SK-N-SH (cell line): ENCODE measurements at places on chromosomes 12 and 14. TPM values are rescaled to one million over a fixed set of nuclear protein-coding genes. Genes with fewer than 3 reads are reported as not detected.

GRCh38 chr12:6547987-6548386 lies 7.9 kb downstream of the IFFO1 start:
- peaks cover 12% of the 10 kb centered on the region for H3K36me3 ChIP-seq
- H3K4me1 ChIP-seq = peaks cover 60% of the 10 kb centered on the region
- H3K27me3 ChIP-seq = no peaks in the 10 kb centered on the region
- DNase-seq = no peak

RTL1 gene
- polyA plus RNA-seq = 0.05 and 0.07 TPM in 2 replicates

GRCh38 chr14:70289138-70289537 lies 70.3 kb downstream of the COX16 start:
- no peak for DNase-seq
- H3K4me3 ChIP-seq = no peak overlapping the region
- no peaks in the 10 kb centered on the region for H3K36me3 ChIP-seq
- H3K4me1 ChIP-seq = no peaks in the 10 kb centered on the region
- H3K27me3 ChIP-seq = no peaks in the 10 kb centered on the region

SPTLC2 gene
- 10.2 and 14.4 TPM in 2 replicates for polyA plus RNA-seq

SMAGP gene
- 22.6 and 26.3 TPM in 2 replicates for polyA plus RNA-seq

LRP1-AS gene
- not detected in 2 replicates for polyA plus RNA-seq

- DNase-seq = no peak
- H3K4me3 ChIP-seq = no peak overlapping the region
- no peak overlapping the region for H3K27ac ChIP-seq
- H3K4me1 ChIP-seq = peaks cover 9% of the 10 kb centered on the region
- H3K36me3 ChIP-seq = peaks cover 81% of the 10 kb centered on the region
Observed at GRCh38 chr12:104991565-104992128, 5.5 kb downstream of the NOPCHAP1 start.

CD63 gene
- polyA plus RNA-seq = 1,022 and 1,465 TPM in 2 replicates

GRCh38 chr14:54682578-54682977 lies 115.7 kb downstream of the SAMD4A start:
- no peak overlapping the region for H3K27ac ChIP-seq
- H3K4me1 ChIP-seq = peaks cover 38% of the 10 kb centered on the region
- no peaks in the 10 kb centered on the region for H3K27me3 ChIP-seq
- no peaks in the 10 kb centered on the region for H3K36me3 ChIP-seq

DNA sequence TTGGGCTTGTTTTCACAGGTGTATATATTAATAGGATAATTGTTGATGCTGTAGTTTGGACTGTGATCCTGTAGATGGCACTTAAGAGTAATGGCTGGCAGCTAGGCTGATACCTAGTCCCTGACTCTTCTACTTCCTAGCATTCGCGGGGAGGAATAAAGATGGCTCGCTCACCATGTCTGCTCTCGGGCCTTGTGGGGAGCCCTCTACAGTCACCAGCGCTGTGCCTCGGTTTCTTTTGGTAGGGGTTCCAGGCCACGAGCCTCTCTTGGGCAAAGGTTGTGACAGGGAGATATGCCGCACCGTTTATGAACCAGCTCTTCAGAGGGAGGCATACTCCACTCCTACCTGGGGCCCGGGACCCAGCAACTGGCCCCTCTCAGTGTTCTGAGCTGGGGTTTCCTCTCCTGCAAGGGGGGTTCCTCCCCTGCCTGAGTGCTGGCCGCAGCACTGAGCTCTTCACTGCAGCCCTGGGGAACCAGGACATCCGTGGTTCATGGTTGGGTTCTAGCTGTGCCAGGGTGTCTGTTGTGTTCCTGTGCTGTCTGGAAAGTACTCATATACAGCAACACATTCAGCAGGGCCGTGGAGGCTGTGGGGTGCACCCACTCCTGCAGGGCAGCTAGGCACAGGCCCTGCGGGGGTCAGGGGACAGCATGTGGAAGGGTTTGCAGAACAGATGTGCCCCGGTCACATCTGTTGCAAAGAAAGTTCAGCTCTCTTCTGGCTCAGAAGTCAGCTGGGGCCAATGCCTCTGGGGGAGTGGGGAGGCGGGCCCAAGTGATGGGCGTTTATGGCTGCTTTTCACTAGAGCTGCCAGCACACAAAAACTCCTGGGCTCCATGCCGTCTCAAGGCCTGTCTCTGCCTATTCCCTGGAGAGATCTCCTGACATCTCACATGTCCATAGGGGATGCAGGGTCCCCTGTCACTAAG lies 147.9 kb downstream of the PPFIA2 start:
- H3K27me3 ChIP-seq = no peaks in the 10 kb centered on the region
- no peaks in the 10 kb centered on the region; the same call in 1 of the 2 replicates for H3K4me1 ChIP-seq
- H3K27ac ChIP-seq = no peak overlapping the region

CCDC175 gene
- polyA plus RNA-seq = not detected in 2 replicates

DNA sequence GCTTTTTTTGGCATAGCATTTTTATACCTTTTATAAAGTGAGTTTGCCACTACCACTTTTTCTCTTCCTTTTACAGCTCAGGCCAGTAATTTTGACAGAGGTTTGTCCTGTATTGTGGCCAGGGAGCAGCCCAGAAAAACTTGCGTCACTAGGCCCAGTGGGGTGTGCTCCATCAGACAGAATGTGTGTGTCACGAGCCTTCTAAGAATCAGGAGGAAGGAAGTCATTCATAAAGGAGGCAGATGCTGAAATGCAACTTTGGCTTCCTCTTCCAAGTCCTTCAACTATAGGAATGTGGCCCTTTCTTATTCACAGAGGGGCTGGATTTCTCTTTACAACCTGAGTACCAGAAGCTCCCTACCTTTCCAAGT lies 10.1 kb upstream of the RAB35 start:
- no peaks in the 10 kb centered on the region for H3K4me1 ChIP-seq
- peaks cover 52% of the 10 kb centered on the region for H3K36me3 ChIP-seq
- peak overlapping the region; percentile 23 for H3K27ac ChIP-seq
- no peak for DNase-seq
- no peaks in the 10 kb centered on the region for H3K27me3 ChIP-seq

DNA sequence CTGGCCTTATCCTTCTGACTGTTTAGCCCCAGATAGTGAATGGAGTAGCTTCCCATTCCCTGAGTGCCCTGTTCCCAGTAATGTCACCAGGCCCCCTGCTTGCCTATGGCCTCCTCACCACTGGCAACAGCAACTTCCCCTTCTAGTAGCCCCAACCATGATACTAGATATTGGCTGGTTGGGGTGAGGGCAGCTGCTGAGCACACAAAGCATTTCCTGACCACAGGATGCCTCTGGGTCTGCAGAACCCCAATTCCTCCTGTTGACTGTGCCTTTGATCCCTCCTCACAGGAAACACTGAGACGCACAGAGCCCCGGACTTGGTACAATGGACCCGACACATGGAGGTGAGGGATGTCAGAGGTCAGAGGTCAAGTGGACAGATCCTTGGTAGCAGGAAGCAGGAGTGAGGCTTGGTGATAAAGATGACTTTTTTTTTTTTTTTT lies 597 bp downstream of the SOAT2 start:
- H3K36me3 ChIP-seq = peaks cover 8% of the 10 kb centered on the region; the same call in 1 of the 2 replicates
- H3K27me3 ChIP-seq = no peaks in the 10 kb centered on the region
- no peak overlapping the region for H3K27ac ChIP-seq

DNA sequence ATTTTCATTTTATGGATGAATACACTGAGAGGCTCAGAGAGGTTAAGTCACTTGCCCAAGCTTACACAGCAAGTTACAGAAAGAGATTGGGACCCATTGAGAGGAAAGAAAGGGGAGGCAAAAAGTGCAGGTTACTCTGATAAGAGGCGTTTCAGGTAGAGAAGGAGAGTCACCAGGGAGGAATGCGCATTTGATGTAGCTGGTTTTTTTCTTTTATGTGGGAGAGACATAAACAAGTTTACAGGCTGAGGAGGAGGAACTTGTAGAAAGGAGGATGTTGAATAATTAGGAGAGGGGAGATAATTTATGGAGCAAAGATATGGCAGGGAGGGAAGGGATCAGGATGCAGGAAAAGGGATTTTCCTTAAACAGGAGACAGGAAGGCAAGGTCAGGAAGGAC lies 297.0 kb downstream of the PCNX1 start:
- no peak for DNase-seq
- no peak overlapping the region for H3K4me3 ChIP-seq
- no peak overlapping the region for H3K27ac ChIP-seq
- no peaks in the 10 kb centered on the region for H3K27me3 ChIP-seq
- H3K4me1 ChIP-seq = no peaks in the 10 kb centered on the region

DNA sequence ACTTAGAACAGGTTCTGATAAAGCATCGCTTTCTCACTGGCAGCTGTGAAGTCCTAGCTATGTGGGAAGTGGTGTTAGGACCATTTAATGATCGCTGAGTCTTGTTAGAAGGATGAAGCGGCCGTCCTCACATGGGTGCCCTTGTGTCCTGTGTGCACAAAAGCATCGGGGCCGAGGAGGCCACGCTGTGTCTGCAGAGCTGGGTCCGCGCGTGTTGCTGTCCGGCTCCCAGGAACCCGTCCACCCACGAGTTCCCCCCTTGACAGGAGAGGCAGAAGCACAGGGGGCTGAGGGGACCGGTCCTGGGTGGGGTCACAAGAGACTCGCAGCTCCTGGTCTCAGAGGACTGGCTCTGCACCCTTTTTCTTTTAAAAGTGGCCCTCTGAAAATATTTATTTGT lies 90.4 kb downstream of the ADGRD1 start:
- no peak for DNase-seq
- no peak overlapping the region for H3K27ac ChIP-seq

IFI27L1 gene
- 35.3 and 41.1 TPM in 2 replicates for polyA plus RNA-seq

SERPINA9 gene
- polyA plus RNA-seq = not detected in 2 replicates

DNA sequence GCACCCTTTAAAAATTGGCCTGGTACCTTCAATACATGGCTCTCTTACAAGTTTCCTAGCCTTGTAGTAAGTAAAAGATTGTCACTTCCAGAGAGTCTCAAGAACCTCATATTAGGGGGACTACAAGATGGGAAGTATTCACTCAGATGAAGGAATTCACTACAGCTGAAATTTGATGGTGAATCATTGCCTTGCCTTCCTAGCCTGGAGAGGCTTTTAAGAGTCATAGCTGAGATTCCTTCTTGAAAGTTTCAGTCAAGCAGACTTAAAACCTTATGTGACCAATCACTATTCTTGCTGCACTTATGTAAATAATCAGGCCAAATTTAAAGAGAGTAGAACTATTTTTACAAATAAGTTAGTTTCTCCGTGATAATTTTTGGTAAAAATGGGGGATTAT lies 451.6 kb downstream of the TRHDE start:
- no peak for DNase-seq
- H3K4me3 ChIP-seq = no peak overlapping the region
- H3K36me3 ChIP-seq = no peaks in the 10 kb centered on the region
- H3K4me1 ChIP-seq = no peaks in the 10 kb centered on the region
- no peak overlapping the region for H3K27ac ChIP-seq

DNA sequence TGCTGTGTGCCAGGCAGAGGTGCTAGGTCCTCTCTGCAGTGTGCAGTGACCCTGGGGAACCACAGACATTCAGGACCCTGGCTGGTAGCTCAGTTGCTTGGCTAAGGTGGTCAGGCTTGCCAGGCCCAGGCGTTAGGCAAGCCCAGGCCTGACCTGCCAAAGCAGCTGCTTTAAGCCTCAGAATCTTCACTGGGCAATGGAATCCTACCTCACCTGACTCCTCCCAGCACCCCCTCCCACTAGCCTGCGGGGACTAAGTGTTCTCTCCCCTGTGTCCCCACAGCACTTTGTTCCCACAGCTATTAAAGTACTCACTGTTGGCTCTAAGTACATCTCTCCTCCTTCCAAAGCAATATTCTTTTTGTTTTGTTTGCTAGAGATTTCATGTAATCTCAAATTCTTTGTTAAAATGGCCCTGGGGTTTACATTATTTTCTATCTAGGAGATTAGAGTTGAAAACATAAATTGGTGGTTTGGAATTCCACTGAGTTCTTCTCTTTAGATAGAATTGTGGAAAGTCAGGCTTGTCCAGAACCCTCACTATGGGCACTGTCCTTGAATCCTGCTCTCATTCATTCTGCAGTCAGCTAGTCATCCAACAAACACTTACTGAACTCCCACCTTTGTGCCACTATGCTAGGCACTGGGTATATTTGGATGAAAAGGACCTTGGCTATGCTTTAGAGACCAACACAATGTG lies 44.4 kb downstream of the DGLUCY start:
- no peak for DNase-seq
- H3K4me1 ChIP-seq = peaks cover 11% of the 10 kb centered on the region; the same call in 1 of the 2 replicates
- H3K27ac ChIP-seq = no peak overlapping the region
- peaks cover 17% of the 10 kb centered on the region for H3K36me3 ChIP-seq
- H3K4me3 ChIP-seq = no peak overlapping the region

LRP10 gene
- 87.8 and 117 TPM in 2 replicates for polyA plus RNA-seq

CFAP73 gene
- not detected in 2 replicates for polyA plus RNA-seq

SPIC gene
- polyA plus RNA-seq = not detected in 2 replicates

DNA sequence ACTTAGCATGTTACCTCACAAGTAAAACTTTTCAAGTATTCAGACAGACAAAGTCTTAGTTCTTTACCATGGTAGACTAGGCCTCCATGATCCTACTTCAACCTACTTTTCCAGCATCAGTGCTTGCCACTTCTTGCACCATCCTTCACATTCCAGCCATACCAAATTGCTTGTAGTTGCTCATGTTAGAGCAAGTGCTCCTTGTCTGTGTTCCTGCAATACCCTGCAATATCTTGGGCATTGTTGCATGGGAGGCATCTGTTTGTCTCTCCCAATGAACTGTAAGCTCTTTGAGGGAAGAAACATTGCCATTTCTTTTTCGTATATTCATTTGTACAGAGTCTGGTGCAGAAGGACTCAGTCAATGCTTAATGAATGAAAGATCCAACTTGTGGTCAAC lies 78.0 kb downstream of the SRGAP1 start:
- peaks cover 18% of the 10 kb centered on the region; the same call in 1 of the 2 replicates for H3K4me1 ChIP-seq
- no peak overlapping the region for H3K27ac ChIP-seq
- no peak for DNase-seq
- no peaks in the 10 kb centered on the region for H3K36me3 ChIP-seq

DNA sequence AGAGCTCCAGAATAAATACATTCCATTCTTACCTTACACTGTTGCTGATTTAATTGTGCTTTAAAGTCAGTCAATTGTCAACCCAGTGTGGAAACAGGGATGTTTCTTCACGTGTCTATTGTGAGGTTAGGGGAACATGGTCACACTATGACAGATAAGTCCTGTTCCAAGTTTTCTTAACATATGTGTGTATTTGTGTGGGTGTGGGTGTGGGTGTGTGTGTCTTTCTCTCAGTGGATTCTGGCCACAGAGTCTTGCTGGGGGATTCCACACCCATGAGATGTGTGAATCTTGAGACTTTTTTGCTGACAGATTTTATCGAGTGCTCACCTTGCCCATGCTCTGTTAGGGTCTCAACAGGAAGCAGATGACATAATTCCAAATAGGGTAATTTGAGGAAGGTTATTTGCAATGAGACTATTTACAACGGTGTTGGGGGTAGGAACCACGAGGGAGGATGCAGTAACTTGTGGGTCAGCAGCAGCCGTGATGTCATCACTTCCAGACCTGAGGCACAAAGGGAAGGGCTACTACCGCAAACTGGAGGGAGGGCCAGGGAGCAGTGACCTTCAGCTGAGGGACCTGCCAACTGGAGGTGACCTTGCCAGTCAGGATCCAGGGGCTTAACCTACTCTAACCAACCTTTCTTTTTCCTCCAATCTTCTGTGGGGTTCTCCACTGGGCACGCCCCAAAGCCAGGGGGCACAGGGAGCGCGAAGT lies 1.9 kb upstream of the VRK1 start:
- no peak overlapping the region for H3K4me3 ChIP-seq
- peaks cover 7% of the 10 kb centered on the region; the same call in 1 of the 2 replicates for H3K4me1 ChIP-seq
- no peak for DNase-seq
- no peaks in the 10 kb centered on the region for H3K27me3 ChIP-seq

RNU4-1 gene
- polyA plus RNA-seq = not detected in 2 replicates

TMTC2 gene
- polyA plus RNA-seq = 4.1 and 6.0 TPM in 2 replicates

- H3K27me3 ChIP-seq = no peaks in the 10 kb centered on the region
- H3K27ac ChIP-seq = peak overlapping the region; percentile 89
- peak; percentile 27 for DNase-seq
- H3K36me3 ChIP-seq = no peaks in the 10 kb centered on the region
Observed at GRCh38 chr12:46524778-46525177, 152.2 kb upstream of the SLC38A2 start.
